ENCODE measurements at places on chromosomes 12 and 14.

DNA sequence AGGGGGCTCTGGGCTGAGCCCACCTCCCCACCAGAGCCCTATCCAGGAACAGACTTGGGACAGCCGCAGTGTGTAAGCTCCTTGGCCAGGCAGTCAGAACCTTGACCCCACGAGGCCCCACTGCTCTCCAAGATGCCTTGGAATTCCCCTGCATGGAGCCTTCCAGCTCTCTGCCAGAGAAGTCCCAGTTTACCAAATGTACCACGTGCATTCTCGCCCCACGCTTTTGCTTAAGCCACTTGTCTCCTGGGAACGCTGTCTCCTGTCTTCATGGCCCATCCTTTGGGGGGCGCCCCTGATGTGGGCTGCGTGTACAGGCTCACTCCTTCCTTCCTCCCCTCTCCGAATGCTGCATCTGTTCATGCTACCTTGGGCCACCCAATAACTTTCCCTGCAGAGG is 7.9 kb downstream of the FAIM2 start:
- no peak for DNase-seq

DNA sequence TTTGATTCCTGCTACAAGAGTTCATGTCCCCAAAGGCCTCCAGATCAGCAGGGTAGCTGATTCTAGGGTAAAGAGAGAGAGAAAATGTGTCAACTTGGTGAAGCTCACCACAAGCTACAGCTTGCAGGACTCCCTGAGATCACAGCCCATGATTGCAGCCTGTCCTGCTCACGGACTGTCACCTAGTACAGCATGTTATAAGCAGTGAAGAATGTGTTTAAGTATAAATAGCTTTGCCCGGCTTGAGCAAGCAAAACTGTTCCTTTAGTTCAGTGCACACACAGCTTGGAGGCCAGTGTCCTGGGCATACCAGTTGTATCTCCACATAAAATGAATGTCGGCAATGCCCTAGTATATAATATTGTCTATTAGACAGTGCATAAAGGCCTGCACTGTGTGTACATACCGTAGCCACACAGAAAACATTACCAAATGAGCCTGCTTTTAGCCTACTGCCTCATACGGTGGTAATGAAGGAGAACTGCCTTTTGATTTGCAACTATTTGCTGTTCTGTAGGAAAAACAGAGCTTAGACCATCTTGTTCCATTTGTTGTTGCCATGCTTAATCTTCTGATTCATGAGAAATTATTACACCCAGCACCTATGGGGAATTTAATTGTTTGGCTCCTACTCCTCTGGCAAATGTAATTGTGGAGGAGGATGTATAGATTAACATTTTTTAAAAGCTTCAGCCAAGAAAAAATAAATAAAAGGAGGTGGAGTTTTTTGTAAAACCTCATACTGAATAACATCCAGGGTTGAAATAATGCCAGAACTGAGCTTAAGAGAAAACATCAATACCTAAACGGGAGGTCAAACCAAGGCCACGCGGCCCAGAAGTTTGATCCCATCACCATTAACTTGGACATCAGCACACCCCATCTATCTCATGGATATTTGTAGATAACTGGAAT is 108.1 kb upstream of the G2E3 start:
- no peak for DNase-seq

- no peak for DNase-seq
Measured at GRCh38 chr12:82596483-82596882, 90.2 kb upstream of the TMTC2 start.

DNA sequence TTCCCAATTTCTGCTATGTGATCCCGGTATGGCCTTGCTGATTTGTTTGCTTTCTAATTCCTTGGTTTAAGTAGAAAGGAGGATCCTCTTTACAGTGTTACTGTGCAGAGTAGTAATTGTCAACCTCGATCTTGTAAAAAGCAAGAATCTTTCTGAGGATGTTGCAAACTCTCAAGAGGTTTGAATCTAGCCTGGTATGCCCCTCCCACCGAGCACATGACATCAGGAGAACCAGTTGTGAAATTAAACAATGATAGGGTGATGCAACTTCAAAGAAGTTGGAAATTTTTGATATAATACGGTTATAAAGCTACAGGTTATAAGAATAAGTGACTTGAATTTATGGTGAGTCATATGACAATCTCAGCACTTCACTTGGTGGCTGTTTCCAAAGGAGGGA is 35.0 kb upstream of the FUT8 start:
- peak; percentile 66 for DNase-seq

GRCh38 chr14:23512156-23512555 is 39.4 kb downstream of the ZFHX2 start:
- DNase-seq, result no peak

GRCh38 chr12:93140801-93141200 is 211.7 kb upstream of the EEA1 start:
- no peak for DNase-seq

DNA sequence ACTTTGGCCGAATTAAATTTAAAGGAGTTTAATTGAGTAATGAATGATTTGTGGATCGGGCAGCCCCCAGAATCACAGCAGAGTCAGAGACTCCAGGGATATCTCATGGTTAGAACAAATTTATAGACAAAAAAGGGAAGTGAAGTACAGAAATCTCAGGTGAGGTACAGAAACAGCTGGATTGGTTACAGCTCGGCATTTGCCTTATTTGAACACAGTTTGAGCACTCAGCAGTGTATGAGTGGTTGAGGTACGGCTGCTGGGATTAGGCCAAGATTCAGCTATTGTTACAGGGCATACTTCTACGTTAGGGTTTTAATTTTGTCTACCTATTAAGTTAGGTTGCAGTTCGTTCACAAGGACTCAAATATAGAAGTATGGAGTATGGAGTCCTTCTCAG is 23.3 kb downstream of the CCDC38 start:
- no peak for DNase-seq

DNA sequence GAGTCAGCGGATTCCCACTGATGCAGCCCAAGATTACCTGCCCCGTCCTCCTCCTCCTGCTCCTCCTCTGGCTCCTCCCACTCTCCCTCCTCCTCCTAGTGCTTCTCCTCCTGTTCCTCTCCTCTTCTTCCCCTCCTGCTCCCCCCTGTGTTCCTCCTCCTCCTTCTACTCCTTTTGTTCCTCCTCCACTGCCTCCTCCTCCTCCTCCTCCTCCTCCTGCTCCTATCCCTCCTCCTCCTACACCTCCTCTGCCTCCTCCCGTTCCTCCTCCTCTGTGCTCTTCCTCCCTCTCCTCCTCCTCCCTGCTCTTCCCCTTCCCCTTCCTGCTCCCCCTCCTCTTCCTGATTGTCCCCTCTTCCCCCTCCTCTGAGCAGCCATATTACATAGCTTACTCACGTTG is 141.3 kb downstream of the CACNA1C start:
- no peak for DNase-seq

All from AG10803 (cell line).